A673 (cell line): ENCODE measurements at places on chromosomes 1 and 21. TPM values are rescaled to one million over a fixed set of nuclear protein-coding genes. Genes with fewer than 3 reads are reported as not detected.

Gene KLF17
- total RNA-seq: not detected in 2 replicates

Gene CRP
- not detected in 2 replicates for total RNA-seq

Gene PROK1
- total RNA-seq: not detected in 2 replicates

Gene LCE3A
- not detected in 2 replicates for total RNA-seq

Gene MYOG
- not detected in 2 replicates for total RNA-seq

Gene HCRTR1
- total RNA-seq: not detected in 2 replicates

Gene ELAPOR1
- total RNA-seq: 0.17 and 0.24 TPM in 2 replicates

- no peaks in the 10 kb centered on the region for H3K4me1 ChIP-seq
- H3K4me3 ChIP-seq: no peak overlapping the region
- DNase-seq: no peak
- H3K36me3 ChIP-seq: no peaks in the 10 kb centered on the region
These were observed 107.0 kb upstream of the NGF start for GRCh38 chr1:115445090-115445489.

- H3K36me3 ChIP-seq: peaks cover 10% of the 10 kb centered on the region
- H3K27me3 ChIP-seq: no peaks in the 10 kb centered on the region
- peak overlapping the region; percentile 84 for H3K27ac ChIP-seq
These were observed 710 bp upstream of the PRPF3 start for GRCh38 chr1:150320667-150320978.

GRCh38 chr1:201990427-201990826 lies 8.0 kb downstream of the RNPEP start:
- peaks cover 19% of the 10 kb centered on the region for H3K36me3 ChIP-seq
- no peaks in the 10 kb centered on the region for H3K4me1 ChIP-seq
- H3K27ac ChIP-seq: no peak overlapping the region

DNA sequence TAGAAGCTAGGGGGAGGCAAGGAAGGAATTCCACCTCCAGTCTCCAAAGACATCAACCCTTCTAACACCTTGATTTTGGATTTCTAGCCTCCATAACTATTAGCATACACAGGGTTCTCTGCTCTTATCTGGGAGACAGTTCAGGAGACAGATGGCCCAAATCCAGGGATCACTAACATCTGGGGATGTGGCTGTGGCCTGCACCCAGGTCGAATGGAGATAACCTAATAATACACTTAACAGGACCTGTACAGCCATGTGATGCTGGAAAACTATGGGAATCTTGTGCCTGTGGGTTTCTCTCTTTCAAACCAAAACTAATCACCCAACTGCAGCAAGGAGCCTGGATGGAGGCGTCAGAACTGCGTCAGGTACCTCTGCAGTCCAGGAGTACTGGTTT lies 47.6 kb downstream of the KIAA0319L start:
- H3K36me3 ChIP-seq: no peaks in the 10 kb centered on the region
- peaks cover 21% of the 10 kb centered on the region for H3K4me1 ChIP-seq
- H3K27ac ChIP-seq: no peak overlapping the region
- DNase-seq: no peak
- no peak overlapping the region for H3K4me3 ChIP-seq
- H3K27me3 ChIP-seq: no peaks in the 10 kb centered on the region

DNA sequence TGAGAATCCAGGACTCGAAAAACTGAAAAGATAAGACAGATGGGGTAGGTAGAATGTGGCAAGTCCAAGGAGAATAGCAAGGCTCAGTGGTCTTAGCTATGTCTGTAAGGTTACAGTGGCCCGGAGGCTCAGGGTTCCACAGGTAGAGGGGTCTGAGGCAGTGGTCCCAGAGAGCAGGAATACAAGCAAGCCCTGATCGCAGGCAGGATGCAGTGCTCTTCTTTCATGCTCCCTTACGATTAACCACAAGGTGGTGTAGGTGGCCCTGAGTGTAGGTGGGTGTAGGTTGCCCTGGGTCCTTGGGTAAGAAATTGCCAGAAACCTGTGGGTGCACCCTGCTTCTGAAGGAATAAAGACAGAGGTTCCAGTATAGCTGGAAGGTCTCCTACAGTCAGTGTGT lies 99.1 kb upstream of the RAB3GAP2 start:
- H3K27ac ChIP-seq: no peak overlapping the region
- no peaks in the 10 kb centered on the region for H3K27me3 ChIP-seq
- no peaks in the 10 kb centered on the region for H3K36me3 ChIP-seq
- H3K4me1 ChIP-seq: peaks cover 32% of the 10 kb centered on the region
- H3K4me3 ChIP-seq: no peak overlapping the region

DNA sequence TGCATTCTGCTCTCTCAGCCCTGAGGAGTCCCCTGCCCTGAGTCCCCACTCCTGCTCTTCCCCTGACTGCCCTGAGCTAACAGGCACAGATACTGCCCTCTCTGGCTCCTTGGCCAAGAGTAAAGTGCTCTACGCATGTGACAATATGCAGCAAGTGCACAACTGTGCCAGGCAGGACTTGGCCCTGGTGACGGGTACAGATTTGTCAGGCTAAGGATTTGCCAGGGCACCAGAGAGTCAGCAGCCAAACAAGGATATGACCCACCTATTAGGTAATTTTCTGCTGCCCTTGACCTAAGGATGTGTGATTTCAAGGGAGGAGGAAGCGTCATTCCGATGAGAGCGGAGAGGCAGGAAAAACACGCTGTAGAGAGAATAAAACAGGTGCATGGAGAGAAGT lies 339.0 kb downstream of the PTPRU start:
- no peaks in the 10 kb centered on the region for H3K36me3 ChIP-seq
- no peaks in the 10 kb centered on the region for H3K4me1 ChIP-seq
- no peak overlapping the region for H3K27ac ChIP-seq
- H3K27me3 ChIP-seq: peaks cover 5% of the 10 kb centered on the region

DNA sequence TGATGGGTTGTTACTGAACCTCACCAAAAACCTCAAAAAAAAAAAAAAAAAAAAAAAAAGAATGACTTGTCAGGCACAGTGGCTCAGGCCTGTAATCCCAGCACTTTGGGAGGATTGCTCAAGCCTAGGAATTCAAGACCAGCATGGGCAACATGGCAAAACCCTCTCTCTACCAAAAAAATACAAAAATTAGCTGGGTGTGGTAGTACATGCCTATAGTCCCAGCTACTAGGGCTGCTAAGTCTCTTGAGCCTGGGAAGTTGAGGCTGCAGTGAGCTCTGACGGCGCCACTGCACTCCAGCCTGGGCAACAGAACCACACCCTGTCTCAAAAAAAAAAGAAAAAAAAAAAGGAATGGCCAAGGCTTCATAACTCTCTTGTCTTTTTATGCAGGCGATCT lies 11.1 kb downstream of the CHAF1B start:
- H3K27ac ChIP-seq: no peak overlapping the region
- peaks cover 54% of the 10 kb centered on the region for H3K36me3 ChIP-seq
- H3K4me3 ChIP-seq: no peak overlapping the region
- H3K4me1 ChIP-seq: no peaks in the 10 kb centered on the region

- H3K4me1 ChIP-seq: no peaks in the 10 kb centered on the region
- no peaks in the 10 kb centered on the region for H3K36me3 ChIP-seq
- H3K27me3 ChIP-seq: peaks cover 59% of the 10 kb centered on the region
- no peak overlapping the region for H3K4me3 ChIP-seq
- no peak overlapping the region for H3K27ac ChIP-seq
These were observed 395.9 kb downstream of the KIF26B start for GRCh38 chr1:245550720-245551043.

DNA sequence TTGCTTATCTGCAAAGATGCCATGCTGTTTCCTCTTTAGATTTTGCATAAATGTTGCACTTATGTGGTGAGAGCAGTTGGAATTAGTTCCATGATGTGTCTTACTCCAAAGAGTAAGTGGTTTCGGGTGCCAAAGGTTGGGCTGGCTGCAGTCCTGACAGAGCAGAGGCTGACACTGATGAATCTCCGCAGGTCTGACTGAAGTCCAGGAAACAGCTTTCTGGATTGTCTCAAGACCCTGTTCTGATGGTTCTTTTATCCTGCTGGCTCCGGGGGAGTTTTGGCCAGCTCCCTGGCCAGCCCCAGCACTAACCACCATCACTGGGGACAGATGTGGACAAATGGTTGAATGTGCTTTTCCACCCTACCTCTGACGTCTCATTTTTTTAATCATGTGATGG lies 207.2 kb upstream of the KIAA0040 start:
- H3K36me3 ChIP-seq: no peaks in the 10 kb centered on the region
- H3K4me3 ChIP-seq: no peak overlapping the region
- H3K27me3 ChIP-seq: peaks cover 17% of the 10 kb centered on the region

DNA sequence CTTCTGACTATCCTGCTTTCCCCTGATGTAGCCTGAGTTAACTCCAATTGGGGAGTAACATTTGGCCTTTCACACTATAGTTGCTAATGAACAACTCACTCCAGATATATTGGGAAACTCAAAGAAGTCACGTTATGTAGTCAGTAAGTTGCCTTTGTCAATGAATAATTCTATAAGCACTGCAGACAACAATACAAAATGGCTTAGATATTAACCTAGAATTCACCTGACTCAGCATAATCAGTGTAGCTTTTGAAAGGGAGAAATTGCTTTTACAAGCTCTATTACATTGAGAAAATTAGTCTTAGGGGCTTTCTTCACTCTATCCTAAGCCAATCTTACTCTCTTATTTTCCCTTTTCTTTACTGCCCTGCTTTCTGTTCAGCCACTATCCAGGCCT lies 303.5 kb upstream of the NR5A2 start:
- H3K4me3 ChIP-seq: no peak overlapping the region
- H3K36me3 ChIP-seq: no peaks in the 10 kb centered on the region
- peaks cover 81% of the 10 kb centered on the region for H3K27me3 ChIP-seq

DNA sequence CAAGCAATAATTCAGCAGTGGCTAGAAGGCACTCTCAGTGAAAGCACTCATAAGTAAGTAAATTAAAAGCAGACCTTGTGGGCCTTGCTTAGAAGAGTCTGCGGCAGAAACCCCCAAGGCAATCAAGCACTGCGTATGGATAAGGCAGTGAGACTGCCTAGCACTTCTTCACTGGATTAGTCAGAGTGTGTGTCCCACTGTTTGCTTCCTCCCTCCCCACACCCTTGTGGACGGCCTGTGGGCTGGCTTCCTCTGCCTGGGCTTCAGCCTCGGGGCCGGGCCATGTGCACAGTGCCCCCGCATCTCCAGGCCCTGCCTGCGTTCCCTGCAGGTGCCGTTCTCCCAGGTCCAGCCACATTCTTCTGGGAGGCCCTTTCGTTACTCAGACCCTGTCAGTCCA lies 23.8 kb downstream of the AGT start:
- H3K36me3 ChIP-seq: peaks cover 47% of the 10 kb centered on the region
- H3K27me3 ChIP-seq: no peaks in the 10 kb centered on the region
- no peak for DNase-seq
- no peaks in the 10 kb centered on the region for H3K4me1 ChIP-seq
- no peak overlapping the region for H3K27ac ChIP-seq
- no peak overlapping the region for H3K4me3 ChIP-seq

DNA sequence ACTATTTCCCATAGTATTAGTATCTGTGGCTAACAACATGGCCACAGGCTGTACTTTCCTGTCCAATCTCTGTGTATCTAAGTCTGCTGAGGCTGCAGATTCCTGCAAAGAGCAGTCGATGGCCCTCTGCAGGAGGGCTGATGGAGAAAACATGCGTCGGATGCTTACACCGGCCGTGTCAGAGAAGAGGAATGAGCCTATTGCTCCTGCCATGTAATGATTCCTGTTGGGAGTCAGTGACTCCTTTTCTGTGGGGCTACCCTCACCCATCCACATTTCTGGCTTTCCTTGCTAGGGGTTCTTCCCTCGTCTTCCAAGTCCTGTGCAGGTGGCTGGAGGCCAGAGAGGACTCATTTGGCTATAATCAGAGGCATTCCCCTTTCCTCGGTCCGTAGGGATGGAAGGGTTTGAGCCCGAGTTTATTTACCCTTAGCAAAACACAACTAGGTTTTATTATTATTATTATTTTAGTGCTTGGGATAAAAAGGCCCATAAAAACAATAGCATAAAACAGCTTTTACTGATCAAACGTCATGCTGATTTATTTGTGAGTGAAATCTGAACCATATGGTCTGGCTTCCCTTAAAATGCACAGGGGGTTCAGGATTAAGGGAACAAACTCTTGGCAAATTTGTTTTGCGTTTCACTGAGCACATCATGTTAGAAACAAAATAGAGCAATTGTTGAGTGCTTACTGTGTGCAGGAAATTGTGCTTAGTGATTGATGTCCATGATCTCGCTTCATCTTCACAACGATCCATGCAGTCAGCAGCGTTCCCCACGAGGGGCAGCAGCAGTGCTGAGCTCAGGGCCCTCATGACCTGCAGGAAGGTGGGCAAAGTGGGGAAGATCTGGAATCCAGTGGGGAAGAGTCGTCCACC lies 70.8 kb downstream of the KIF26B start:
- H3K4me1 ChIP-seq: no peaks in the 10 kb centered on the region
- H3K27me3 ChIP-seq: no peaks in the 10 kb centered on the region
- H3K27ac ChIP-seq: no peak overlapping the region
- no peak for DNase-seq

GRCh38 chr1:145979746-145980456 lies 15.4 kb downstream of the POLR3GL start:
- no peak overlapping the region for H3K4me3 ChIP-seq
- peaks cover 36% of the 10 kb centered on the region for H3K4me1 ChIP-seq
- no peaks in the 10 kb centered on the region for H3K36me3 ChIP-seq
- peak; percentile 55 for DNase-seq
- H3K27ac ChIP-seq: peak overlapping the region; percentile 90
- H3K27me3 ChIP-seq: no peaks in the 10 kb centered on the region

- no peaks in the 10 kb centered on the region for H3K27me3 ChIP-seq
- H3K4me1 ChIP-seq: peaks cover 27% of the 10 kb centered on the region
- peaks cover 13% of the 10 kb centered on the region for H3K36me3 ChIP-seq
- DNase-seq: no peak
- H3K27ac ChIP-seq: peak overlapping the region; percentile 26
These were observed 1.3 kb downstream of the TOR1AIP2 start for GRCh38 chr1:179876300-179876715.

DNA sequence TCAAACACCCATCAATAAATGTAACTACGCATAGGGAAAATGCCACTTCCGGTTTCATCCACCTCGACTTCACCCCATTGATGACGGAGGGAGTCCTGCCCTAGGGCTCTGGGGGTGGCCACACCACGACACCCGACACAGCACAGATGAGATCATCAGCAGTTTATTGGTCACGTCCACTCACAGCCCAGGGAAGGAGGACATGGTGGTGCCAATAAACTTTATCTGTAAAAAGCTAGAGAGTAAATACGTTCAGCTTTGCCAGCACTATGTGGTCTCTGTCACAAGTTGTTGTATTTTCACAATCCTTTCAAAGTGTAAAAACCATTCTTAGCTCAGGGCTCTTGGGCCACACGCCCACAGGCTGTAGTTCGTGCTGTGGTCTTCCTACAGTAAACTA lies 16.3 kb downstream of the SETD4 start:
- no peak overlapping the region for H3K4me3 ChIP-seq
- no peak overlapping the region for H3K27ac ChIP-seq
- no peak for DNase-seq
- no peaks in the 10 kb centered on the region for H3K4me1 ChIP-seq

DNA sequence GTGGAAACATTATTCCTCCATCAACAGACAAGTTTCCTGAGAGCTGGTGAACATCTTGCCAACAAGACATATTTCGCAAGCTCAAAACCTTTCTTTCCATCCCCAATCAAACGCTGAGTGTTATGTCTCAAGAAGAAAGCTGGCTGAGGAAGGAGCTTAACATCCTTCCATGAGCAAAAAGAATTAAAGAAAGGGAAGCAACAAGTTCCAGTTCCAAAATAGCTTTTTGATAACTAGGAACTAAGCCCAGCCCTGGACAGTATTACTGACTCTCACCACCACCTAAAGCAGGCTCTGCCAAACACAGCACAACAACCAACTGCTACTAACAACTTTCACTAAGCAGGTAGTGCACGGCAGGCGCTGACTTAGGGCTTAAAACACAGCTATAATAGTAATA lies 50.2 kb downstream of the CAPZB start:
- H3K4me1 ChIP-seq: peaks cover 92% of the 10 kb centered on the region
- H3K27ac ChIP-seq: peak overlapping the region; percentile 47
- H3K4me3 ChIP-seq: no peak overlapping the region
- H3K36me3 ChIP-seq: no peaks in the 10 kb centered on the region
- peak; percentile 64 for DNase-seq
